GM23248 (cell line): ENCODE measurements at places on chromosomes 11 and 22. TPM values are rescaled to one million over a fixed set of nuclear protein-coding genes. Genes with fewer than 3 reads are reported as not detected.

- no peak for DNase-seq
- peaks cover 7% of the 10 kb centered on the region for H3K4me1 ChIP-seq
- no peak overlapping the region for H3K27ac ChIP-seq
- H3K36me3 ChIP-seq, result no peaks in the 10 kb centered on the region
- H3K27me3 ChIP-seq, result no peaks in the 10 kb centered on the region; the same call in 1 of the 2 replicates
These were observed 44.7 kb upstream of the RTL6 start for GRCh38 chr22:44542561-44543222.

DNA sequence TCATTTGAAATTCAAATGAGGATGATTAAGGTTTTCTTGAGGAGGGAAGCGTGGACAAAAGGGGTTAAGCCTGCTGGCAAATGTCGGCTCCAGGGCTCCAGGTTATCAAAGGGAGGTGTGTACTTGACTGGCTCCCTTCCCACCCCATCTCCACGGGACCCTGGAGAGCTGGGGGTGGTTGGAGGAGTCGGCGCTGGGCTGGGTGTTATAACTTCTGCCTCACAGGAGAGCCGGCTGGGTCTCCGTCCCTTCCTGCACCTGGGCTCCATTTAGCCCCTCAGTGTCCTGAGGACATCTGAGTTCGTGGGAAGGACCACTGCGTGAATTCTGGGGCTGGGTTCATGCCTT is 15.6 kb downstream of the POU2F3 start:
- no peak overlapping the region for H3K4me3 ChIP-seq
- no peak overlapping the region for H3K27ac ChIP-seq
- no peaks in the 10 kb centered on the region for H3K36me3 ChIP-seq
- DNase-seq, result no peak
- H3K27me3 ChIP-seq, result peaks cover 67% of the 10 kb centered on the region
- no peaks in the 10 kb centered on the region for H3K4me1 ChIP-seq

- no peak within 1 kb of the TSS for H3K27ac ChIP-seq
- DNase-seq, result peak; percentile 64
- no peaks in the 10 kb centered on the region for H3K27me3 ChIP-seq
- peak within 1 kb of the TSS; percentile 75 for H3K4me3 ChIP-seq
- no peaks in the 10 kb centered on the region for H3K36me3 ChIP-seq
These were observed at the start of gene PDGFD for GRCh38 chr11:104164028-104164520. PDGFD (minus strand) TSS chr11:104164147.

Gene ZBTB3
- 6.6 and 8.0 TPM in 2 replicates for total RNA-seq

Gene TCN1
- total RNA-seq, result not detected in 2 replicates
